T follicular helper cell (primary cell): ENCODE measurements at places on chromosomes 2 and 18.

GRCh38 chr2:195360242-195360641 is 296.8 kb upstream of the SLC39A10 start:
- no peak for DNase-seq

GRCh38 chr2:171822525-171823322 is 71.3 kb downstream of the SLC25A12 start:
- no peak for DNase-seq

DNA sequence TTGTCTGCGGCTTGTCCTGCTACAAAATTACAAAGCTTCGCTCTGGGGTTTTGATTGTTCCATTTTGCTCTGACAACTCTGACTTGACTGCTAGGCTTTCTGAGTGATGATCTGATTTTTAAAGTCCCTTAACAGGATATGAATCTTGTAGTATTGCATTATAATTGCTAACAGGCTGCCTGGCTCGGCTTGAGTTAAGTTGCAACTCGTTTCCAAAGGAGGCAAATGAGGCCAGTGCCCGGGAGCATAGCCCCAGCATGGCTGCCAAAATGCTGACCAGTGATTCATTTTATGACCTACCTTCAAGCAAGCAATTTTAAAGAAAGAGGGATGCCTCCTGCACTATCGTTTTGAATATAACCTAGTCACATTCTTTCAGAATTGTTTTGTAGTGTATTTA is 135.4 kb downstream of the COL6A3 start:
- no peak for DNase-seq

DNA sequence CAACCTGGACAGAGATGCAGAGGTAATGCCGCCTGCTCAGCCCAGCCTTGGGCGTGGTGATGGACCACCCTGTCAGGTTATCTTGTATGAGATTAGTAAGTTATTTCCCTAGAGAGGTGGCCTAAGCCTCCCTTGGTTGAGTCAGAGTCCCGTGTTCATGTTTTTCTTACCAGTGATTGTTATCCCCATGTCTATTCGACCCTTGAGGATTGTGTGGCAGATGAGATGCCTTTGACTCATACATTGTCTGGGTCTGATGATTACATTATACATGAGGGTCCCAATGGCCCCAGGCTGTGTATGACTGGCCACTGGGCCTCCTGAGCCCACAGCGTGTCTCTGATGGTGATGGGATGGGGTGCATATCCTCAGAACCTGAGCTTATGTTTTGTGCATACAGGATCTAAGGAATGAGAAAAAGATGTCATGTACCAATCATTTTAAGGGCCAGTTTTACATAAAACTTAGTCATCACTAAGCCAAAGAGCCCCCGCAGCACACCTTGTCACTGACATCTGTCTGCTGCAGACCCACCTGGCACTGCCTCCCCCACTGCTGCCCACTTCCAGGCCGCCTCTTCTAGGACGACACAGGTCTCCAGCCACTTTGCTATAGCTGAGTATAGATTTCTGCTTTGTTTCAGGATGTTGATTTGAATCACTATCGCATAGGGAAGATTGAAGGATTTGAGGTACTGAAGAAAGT is 7.7 kb downstream of the PPP1R7 start:
- DNase-seq = no peak

GRCh38 chr18:31738460-31739407 is 21.9 kb downstream of the SLC25A52 start:
- no peak for DNase-seq

- no peak for DNase-seq
Measured at GRCh38 chr2:26521054-26521912, 43.4 kb upstream of the OTOF start.

- DNase-seq = no peak
Measured at GRCh38 chr2:175612280-175612679, 389.8 kb downstream of the LNPK start.

DNA sequence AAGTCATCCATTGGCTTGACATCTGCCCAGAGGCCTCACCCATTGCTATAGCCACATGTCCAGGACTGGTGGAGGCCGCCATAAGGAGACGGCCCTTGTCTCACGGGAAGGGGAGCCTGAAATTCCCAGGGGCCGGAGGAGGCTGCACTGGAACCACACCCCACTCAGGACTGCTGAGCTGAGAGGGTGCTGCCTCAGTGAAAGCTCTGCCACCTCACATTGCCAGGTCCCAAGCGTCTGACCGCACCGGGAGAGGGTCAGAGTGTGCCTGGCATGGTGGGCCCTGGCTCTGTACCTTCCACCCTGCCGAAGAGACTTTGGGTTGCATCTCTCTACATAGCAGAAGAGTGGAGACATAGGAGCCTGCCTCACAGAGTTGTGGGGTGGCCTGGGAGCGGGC is 134.1 kb upstream of the GLI2 start:
- no peak for DNase-seq

DNA sequence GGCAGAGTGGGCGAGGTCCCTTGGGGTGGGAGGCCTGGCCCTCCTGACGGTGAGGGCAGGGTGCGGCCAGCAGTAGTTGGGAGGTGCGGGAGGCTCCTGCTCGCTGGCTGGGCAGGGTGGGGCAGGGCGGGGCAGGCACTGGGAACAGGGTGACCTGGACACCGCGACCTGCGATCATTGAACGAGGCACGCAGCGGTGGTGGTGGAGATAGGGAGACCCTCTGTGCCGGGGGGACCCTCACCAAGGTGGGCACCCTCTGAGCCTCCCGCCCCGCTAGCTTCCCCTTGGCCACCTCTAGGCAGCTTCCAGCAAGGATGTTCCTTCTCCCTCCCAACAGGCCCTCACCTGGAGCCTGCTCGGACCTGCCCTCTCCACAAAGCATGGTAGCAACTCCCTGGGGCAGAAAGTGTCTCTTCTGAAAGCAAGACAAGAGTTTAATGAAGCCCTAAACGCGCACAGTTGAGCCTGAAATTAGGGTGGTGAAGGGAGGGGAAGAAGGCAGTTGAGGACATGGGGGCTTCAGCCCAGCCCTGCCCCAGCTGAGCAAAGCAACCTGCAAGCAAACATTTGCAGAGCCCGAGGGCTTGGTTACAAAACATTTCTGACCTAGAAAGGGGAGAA is 15.4 kb upstream of the FOSL2 start:
- no peak for DNase-seq

GRCh38 chr2:169795181-169795580 is 3.5 kb upstream of the SSB start:
- no peak for DNase-seq

- no peak for DNase-seq
Measured at GRCh38 chr2:98348066-98348561, 1.9 kb downstream of the CNGA3 start.

DNA sequence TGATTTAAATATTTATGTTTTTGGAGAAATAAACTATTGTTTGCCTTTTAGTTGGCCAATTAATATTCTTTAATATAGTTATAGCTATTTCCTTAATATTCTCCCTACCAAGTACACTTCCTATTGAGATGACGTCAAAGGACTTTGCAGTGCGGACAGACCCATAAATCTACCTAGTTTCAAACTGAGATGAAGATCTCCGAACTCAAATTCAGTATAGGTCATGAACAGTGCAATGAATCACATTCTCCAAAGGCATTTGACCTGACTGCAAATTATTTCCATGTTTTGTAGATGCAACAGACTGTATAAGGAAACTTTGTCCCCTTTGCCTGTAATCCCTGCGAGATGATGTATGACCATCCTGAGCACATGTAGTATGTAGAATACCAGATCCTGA is 342.6 kb upstream of the FIGN start:
- no peak for DNase-seq

DNA sequence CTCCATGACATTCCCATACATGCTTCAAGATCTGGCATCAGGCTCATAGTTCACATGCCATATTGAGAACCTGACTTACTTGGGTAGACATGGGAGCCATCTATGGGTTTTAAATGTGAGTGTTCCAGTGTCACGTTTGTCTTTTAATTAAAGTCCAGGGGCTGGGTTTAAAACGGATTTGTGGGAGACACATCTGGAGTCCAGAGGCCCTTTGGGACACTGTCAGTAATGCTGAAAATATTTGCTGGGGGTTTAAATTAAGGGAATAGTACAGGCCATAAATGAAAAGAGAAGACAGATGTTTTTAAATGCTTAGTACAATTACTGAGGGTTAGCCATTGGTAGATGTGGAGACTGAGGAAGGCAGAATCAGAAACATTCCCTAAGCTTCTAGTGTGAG is 478.0 kb downstream of the PID1 start:
- no peak for DNase-seq

DNA sequence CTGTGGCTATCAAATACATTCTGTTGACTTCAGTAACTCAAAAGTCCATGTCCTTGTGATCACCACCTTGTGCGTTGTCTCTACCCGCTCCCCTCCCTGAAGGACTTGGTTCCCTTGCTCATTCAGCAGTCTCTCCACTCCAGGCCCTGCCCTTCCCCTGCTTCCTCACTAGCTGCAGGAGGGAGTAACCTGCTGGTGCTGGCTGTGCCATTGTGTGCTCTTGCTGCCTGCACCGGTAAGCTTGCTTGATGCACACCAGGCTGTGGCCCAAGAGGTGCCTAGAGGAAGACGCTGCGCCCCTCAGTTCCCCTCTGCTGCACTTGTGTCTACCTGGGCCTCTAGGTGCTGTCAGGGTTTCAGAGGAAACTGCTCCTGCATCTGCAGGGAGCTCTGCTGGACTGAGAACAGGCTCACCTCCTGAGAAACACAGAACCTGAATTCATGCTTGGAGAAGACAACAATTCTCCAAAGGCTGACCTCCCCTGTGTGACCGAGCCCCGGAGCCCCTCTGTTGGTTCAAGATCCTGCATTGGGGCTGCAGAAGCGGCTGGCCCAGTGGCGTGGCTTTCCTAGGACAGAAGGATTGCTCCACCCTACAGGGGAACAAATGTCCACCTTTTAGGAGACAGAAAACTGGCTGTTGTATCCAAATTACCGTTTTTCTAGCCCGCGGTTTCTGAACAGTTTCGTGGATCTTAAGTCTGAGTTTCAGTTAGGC is 33.6 kb downstream of the PTPRM start:
- no peak for DNase-seq

GRCh38 chr2:79649531-79649930 is 136.7 kb downstream of the CTNNA2 start:
- DNase-seq = no peak
